CD4-positive, alpha-beta T cell treated with Interleukin-21 for 1 hour (primary cell): ENCODE measurements at places on chromosomes 6 and 20.

- no peak for DNase-seq
Measured at GRCh38 chr6:170139531-170139930, 151.3 kb downstream of the DLL1 start.

GRCh38 chr6:27139756-27140579, 107.5 kb upstream of the PRSS16 start:
- DNase-seq: no peak

GRCh38 chr20:59827138-59828056, 106.0 kb downstream of the SYCP2 start:
- DNase-seq: no peak

GRCh38 chr6:548517-548916, 108.4 kb downstream of the HUS1B start:
- peak; percentile 11 for DNase-seq

DNA sequence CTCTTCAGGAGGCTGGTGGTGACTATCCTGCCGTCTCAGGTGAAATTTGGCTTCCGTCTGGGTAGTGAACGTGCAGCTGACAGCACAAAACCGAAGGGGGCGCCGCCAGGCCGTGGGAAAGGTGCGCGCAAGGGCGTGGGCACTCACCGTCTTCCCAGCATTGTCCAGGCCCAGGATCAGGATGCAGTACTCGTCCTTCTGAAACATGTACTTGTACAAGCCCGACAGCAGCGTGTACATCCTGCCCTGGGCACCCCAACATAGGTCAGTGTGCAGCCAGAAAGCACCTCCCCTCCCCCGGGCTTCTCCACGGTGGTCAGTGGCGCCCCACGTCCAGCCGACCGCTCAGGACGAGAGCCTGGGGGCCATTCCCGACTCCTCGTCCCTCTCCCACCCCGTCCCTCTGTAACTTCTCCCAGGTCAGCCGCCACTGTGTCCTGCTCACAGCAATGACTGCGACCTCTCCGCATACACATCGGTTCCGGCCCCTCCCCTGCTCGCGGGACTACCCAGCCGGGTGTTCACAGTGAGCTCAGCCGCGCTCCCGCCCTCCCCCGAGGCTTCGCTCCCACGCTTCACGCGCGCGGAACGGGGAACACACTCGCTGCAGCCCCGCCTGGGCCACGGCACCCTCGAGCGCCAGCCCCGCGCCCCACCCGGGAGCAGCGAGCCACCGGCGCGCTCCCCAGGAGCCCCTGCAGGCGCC, 771 bp downstream of the ARFRP1 start:
- DNase-seq: peak; percentile 66

GRCh38 chr6:134850721-134851305, 99.1 kb downstream of the ALDH8A1 start:
- no peak for DNase-seq

DNA sequence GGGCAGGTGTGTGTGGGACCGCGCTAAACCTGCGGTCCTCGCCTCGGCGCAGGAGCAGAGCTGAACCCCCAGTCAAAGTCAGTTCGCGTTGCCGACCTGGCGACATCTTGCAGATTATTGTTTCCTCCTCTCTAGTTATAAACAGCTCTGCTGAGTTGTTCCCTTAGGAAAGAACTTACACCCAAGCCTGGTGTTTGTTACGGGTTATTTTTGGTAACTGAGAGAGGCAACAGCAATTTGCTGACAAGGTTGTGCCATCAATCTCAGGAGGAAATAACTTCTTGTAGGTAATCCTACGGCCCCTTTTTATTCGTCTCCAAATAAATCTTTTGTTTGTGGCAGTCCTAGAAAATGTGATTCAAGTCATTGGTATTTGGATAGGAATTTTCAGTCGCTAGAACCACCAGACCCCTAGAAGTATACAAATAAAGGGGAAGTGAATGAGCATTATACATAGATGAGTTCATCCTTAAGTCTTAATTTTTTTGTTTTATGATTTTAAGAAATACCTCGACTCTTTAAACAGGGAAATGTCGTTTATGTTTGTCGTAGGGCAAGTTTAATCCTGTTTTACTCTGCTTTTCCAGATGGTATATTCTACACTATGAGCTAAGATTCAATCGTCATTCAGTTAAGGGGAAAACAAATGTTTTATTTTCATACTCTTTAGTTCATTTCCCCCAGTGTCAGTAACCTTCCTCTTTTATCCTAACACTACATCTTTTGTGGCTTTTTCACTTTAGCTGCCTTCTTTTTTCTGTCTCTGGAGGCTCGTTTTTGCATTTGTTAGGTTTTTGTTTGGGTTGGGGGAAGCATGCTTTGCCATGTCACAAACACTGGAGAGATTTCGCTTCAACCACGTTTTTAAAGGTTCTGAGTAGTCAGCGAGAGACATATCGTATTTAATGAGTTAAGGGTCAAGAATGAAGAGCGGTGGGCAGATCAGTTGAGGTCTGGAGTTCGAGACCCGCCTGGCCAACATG, 1.2 kb downstream of the PM20D2 start:
- DNase-seq: no peak

DNA sequence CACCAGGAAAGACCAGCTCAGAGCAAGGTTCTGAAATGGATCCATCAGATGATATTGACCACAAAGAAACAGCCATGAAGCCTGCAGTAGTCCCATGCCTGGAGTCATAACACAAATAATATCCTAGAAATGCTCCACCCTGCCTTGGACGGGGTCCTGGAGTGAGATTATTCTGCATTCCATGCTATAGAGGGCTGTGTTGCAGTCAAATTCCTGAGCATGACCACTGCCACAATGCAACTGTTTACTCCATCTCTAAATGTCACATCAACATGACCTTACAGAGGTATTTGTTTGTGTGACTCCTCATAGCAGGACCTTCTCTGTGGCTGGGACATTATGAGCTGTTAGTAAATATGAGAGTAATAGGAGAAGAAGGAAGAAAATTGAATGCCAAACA, 257.5 kb upstream of the TCF21 start:
- no peak for DNase-seq

DNA sequence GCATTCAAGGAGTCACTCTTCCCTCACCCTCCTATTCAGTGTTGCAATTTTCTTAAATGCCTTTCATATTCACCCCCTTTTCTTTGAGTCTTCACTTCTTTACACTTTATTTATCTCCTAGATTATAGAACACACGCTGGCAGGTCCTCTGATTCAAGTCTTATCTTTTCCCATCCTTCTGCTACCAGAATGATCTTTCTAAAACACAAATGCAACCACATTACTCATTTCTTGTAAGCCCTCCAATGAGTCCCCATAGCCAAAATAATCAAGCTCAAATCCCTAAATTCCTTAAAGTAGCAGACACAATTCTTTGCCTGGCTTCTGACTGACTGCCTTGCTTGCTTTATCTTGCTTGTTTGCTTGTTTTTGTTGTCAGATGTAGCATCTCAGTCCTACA, 920.0 kb downstream of the TFAP2A start:
- DNase-seq: no peak

DNA sequence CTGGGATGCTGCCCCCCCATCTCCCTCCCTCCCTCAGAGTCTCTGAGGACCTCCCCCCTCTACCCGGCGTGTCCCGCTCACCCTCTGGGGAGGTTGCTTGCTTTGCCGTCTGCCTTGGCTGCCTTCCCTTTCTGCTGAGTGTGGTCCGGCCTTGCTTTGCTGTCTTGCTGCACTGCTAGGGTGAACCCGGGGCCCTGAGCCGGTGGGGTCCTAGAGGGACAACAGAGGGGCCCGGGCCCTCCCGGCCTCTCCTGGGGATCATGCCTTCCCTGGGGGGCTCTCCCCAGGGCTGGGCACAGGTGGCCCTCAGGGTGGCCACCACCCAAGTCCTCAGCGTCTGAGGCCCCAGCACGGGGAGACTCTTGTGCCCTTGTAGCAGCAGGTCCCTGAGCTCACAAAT, 19.3 kb downstream of the SLCO4A1 start:
- DNase-seq: no peak

GRCh38 chr6:23013776-23014175, 444.4 kb downstream of the HDGFL1 start:
- DNase-seq: no peak

- DNase-seq: peak; percentile 43
Measured at GRCh38 chr20:40991181-40991889, 37.3 kb upstream of the TOP1 start.

DNA sequence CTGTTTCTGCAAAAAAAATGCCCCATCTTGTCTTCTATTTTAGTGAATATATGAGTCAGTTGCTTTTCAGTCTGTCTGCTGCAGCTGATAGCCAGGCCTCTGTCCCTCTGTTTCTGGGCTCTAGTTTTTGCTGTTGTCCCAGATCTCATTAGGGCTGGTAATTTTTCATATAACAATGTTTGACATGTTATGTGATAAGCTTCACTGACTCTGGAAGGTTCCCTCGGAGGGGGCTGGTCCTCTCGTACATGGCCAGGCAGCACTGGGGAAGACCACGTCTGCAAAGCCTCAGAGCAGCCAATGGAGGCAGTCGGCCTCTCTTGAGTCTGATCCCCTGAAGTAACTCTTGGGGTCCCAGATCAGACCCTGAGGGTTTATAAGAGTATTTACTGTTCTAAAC, 223.8 kb downstream of the THBS2 start:
- DNase-seq: no peak

GRCh38 chr6:90303039-90303438, 6.4 kb upstream of the BACH2 start:
- no peak for DNase-seq

GRCh38 chr6:7723041-7723447, 2.9 kb upstream of the BMP6 start:
- DNase-seq: peak; percentile 53

DNA sequence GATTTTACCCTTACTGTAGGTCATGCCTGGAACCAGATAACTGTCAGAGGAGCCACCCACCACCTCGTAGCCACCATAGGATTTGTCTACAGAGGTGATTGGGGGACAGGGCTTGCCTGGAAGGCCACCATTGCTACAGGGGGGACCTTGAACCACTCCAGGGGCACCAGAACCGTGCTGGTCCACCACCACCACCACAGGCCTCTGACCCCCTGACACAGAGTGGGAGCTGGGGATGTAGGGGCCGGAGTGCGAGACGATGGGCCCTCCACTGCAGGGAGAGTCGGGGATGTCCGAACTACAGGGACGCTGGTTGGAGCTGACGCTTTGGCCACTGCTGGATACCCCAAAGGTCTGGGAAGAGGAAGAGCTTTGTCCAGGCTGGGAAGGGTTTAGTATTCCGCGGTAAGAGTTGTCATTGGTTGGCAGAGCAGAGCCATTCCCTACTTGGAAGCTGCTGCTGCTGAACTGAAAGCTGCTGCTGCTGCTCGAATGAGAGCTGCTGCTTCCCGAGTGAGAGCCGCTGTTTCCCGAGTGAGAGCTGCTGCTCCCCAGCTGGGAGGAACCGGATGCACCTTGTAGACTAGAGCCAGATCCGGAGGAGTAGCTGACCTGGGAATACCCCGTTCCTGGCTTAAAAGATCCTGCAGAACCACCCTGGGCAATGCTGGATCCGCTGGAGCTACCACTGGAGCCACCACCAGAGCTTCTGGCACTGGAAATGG, 2.2 kb downstream of the PSORS1C1 start:
- no peak for DNase-seq

DNA sequence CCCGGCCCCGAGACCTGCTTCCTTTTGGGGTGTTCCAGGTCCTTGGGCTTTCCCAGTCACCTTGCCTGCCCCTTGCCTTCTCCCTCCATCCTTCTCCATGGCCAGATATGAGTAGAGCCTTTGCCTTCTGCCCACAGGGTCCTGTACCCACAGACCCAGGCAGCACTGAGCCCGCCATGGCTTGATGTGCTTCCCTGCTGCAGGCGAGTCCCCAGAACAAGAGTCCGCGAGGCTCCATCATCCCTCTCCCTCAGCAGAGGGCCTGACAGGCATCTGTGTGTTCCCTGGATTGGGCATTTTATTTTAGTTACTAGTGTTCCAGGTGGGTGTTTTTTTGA, 21.9 kb downstream of the PYGB start:
- DNase-seq: no peak

GRCh38 chr6:75290136-75290945, 5.7 kb upstream of the TMEM30A start:
- DNase-seq: no peak

DNA sequence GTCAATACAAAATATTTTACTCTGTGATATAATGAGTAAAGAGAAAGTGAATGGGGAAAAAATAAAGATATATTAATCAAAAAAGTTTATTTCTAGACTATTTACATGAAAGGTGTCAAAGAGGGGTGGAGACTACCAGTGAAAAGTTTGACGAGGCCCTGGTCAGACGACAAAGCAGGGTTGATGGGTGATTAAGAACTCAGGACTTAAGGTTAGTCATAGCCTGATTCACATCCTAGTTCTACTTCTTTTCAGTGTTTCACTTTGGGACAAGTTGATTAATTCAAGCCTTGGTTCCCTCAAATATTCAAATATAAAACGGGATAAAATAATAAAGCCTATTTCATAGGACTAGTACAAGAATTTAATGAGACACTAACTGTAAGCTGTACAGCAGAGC, 178.2 kb upstream of the HS3ST5 start:
- DNase-seq: no peak

GRCh38 chr20:33250666-33251065, 14.9 kb downstream of the BPIFA1 start:
- DNase-seq: no peak

GRCh38 chr20:31638317-31638716, 605 bp downstream of the COX4I2 start:
- DNase-seq: no peak

DNA sequence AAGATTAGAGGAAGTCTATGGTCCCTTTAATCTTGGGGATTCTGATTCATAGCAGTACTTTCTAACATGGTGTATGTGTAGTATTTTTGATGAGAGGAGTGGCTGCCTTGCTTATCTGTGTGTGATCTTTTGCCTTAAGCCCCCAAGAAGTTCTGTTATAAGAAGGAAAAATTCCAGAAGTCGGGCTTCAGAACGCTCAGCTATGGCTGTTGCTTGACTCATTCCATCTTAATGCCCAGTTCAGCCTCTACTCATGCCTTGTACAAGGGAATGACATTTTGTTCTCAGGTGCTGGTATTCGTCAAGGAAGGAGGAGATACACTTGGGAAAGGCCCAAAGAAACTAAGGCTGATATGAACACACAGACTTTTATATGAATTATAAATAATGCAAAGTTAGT, 713.0 kb upstream of the MARCKS start:
- no peak for DNase-seq

DNA sequence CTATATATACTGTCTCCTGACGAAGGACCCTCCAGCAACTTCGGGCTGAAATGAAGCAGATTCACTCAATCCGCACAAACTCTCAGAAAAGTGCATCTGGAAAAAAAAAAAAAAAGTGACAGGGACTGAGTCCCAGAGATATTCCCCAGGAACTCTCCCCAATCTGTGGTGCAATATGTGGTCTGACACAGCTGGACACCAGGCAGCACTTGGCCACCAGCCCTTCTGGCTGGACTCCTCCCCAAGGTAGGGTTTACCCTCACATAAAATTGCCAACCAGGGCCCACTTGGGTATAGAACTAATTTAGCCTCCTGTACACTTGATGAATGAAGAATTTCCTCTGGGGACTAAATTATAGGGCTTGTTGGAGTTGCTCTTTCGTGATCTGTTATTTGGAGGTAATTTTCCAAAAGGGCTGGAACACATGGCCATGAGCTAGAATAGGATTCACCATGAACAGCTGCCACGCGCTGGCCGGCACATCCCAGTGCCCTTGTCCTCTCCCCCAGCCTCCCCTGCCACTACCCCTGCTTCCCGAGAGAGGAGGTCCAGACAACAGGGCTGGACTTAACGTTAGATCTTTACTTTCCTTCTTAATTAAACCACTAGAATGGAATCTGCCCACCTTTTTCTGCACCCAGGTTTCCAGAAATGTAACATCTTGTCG, 379.2 kb downstream of the BMP2 start:
- no peak for DNase-seq

- no peak for DNase-seq
Measured at GRCh38 chr6:164929408-164929977, 379.9 kb downstream of the C6orf118 start.

- no peak for DNase-seq
Measured at GRCh38 chr6:155975506-155975905, 519.9 kb upstream of the NOX3 start.
